ENCODE measurements at places on chromosomes 2 and 18.
A peak's percentile ranks its signal among the peaks of the same experiment; 100 is the strongest.

DNA sequence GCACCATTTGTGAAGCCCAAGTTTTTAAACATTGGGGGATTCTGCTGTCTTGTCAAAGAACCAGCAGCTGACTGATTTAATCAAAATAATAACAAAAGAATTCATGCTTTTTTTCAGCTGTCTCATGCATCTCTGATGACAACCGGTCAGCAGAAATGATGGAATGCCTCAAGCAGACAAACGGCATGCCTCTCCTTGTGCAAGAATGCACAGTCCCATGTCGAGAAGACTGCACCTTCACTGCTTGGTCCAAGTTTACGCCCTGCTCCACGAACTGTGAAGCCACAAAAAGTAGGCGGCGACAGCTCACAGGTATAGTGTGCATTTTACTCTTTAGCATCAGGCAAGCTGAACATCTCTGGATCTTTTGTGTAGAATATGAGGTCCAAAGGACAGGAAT is 558.8 kb upstream of the HNMT start:
- DNase-seq, result no peak

DNA sequence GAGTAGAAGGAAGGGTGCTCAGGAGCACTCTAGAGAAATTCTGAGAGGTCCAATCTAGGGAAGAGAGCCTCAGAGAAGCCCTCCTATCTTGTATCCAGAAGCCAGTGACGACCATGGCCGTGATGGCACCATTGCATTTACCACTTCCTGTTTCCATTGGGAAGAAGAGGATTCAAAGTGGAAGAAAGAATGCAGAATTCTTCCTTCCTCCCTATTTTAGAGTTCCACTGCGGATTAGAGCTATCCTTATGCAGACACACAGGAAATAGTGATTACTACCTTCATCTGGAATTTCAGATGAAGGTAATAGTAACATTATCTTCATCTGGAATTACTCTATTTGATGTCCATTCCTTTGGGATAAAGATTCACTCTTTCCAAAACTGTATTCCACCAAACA is 45.6 kb upstream of the PCBP1 start:
- DNase-seq, result no peak

GRCh38 chr2:238644095-238645081 is 203.5 kb upstream of the TWIST2 start:
- peak; percentile 61 for DNase-seq

DNA sequence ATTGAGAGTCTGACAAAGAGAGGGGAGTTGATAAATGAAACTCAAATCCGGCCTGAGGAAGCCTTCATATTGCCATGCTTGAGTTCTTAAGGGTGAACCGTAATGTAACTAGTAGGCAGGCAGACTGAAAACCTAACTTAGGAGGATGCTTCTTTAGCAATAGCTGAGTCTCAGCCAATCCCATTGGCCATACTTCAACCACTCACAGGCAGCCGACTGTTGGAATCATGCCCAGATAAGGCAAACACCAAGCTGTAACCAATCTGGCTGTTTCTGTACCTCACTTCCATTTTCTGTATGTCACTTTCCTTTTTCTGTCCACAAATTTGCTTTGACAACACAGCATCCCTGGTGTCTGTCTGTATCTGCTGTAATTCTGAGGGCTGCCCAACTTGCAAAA is 39.5 kb downstream of the TPRKB start:
- peak; percentile 4 for DNase-seq

DNA sequence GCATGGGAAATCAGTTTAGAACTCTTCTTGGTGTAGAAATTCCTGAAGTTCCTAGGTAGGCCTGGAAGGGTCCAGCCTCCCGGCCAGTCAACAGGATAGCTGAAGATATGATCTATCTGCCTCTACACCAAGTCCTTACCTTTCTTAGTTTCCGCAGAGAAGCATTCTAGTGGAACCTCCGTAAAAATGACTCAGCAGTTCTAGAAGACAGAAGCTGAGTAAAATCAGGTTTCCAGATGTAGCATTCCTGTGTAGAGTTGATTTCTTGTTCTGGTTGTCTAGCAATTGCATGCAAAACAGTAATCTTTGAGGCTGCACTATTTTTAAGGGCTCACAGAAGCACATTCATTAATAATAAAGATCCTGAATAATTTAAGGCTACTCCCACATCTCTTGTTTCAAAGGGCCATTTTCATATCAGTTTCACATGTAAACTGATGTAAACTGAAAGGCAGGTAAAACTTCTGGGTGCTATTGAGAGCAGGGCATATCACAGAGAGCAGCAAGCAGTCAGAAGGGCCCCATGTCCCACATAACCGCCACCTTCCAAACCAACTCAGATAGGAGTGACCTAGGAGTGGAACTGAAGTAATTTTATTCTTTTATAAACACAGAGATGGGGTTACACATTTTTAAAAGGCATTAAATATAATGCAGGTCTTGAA is 3.2 kb upstream of the DYTN start:
- DNase-seq, result peak; percentile 54

DNA sequence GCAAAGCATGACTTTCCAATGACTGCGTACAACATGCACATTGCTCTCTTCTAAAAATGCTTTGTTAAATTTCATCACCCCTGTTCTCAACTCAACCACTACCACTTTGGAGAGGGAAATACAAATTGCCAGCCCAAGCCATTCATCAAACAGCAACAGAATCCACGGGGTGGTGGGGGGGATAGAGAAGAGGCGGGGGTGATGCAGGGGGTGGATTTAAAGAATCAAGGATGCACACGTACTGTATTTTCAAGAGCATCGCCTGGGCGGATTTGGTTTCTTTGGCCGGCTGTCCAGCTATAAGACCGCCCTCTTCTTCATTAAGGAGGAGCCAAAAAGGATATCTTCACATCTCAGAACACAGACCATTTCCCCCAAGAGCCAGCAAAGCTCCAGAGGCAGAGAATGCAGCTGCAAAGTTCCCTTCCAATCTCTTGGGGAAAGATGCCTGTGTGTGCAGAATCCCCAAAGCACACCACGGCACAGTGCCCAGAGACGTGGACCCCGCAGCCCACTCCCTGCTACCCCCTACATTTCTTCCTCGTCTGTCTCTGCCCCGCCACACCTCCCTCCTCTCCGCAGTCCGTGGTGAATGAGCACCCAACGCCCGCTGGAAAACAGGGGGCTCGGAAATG is 977 bp downstream of the SLC8A1 start:
- peak; percentile 70 for DNase-seq

DNA sequence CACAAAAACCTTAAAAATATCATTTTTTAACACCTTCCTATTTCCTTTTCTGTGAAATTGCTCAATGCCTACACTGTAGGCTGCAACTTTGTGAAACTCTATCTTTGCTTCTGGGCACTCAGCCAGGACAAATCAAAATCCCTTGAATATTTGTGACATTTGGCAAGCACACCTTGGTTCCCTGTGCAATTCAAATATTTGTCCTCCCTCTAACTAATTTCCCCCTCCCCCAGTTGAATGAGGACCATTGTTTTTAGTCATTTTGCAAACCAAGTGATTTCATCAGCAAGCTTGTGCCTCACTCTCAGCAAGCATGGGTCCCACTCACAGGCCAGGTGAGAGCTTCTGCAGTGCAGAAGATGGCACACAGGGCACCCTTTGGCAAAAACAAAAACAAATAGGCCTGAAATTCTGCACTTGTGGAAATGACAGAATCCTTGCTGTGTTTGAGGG is 541.5 kb downstream of the CNTNAP5 start:
- no peak for DNase-seq

GRCh38 chr18:70535041-70535440 is 246.2 kb downstream of the SOCS6 start:
- no peak for DNase-seq

- DNase-seq, result no peak
These were observed 30.0 kb downstream of the MYO3B start for GRCh38 chr2:170207901-170208300.

- no peak for DNase-seq
These were observed 34.1 kb upstream of the STAT1 start for GRCh38 chr2:191048073-191048472.
